Activated naive CD8-positive, alpha-beta T cell treated with anti-CD3 and anti-CD28 coated beads, Interleukin-2, amount 10 ng/mL, durations not matched to agents 7 days and 5 days (primary cell): ENCODE measurements at places on chromosomes 3 and 15. TPM values are rescaled to one million over a fixed set of nuclear protein-coding genes. Genes with fewer than 3 reads are reported as not detected.

The ACAA1 gene
- 89.0 TPM for total RNA-seq

The MYL3 gene
- not detected for total RNA-seq

The CADM2 gene
- 0.47 TPM for total RNA-seq

The OSTN gene
- total RNA-seq = not detected

The MYO5C gene
- 1.6 TPM for total RNA-seq

DNA sequence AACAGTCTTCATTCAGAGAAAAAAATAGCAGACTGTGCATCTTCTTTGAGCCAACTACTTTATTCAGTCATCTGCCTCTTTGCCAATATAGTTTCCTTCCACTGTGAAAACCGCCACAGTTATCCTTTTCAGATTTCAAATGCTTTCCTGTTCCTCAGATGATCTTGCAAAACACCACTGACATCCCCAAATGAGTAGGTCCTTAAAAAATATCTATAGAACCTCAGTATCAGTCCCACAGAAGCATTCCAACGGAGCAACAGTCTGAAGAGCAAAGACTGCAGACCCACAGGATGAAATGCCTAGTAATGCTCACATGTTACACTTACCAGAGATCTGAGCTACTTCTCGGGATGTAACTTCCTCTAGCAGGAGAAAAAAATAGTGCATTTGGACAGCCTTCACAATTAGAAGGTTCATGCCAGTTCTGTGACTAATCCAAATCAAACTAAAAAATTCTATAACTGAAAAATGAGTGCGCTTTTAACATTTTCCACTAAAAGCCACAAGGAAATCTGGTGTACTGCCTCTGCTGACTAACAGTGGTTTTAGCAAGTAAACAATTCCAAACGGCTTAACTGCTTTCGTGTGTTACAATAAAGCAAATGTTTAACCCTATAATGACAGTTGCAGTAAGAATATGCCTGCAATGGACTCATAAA lies at the start of gene ANKRD28:
Gene ANKRD28, minus strand, starts transcription at position 338 of the 662 bp plus-strand sequence. CDS start 1,458 bp downstream, outside the sequence.
- no peak for DNase-seq
- peak within 1 kb of the TSS; percentile 72 for H3K4me3 ChIP-seq
- H3K36me3 ChIP-seq = peaks cover 18% of the 10 kb centered on the region
- peaks cover 65% of the 10 kb centered on the region for H3K4me1 ChIP-seq
- H3K27ac ChIP-seq = peak within 1 kb of the TSS; percentile 80
- H3K27me3 ChIP-seq = no peaks in the 10 kb centered on the region

GRCh38 chr15:59174151-59174834 lies 32.4 kb upstream of the LDHAL6B start:
- H3K27ac ChIP-seq = no peak overlapping the region
- H3K4me3 ChIP-seq = no peak overlapping the region
- peaks cover 3% of the 10 kb centered on the region for H3K27me3 ChIP-seq
- no peak for DNase-seq

- no peaks in the 10 kb centered on the region for H3K36me3 ChIP-seq
- no peak overlapping the region for H3K27ac ChIP-seq
- DNase-seq = no peak
- H3K27me3 ChIP-seq = peaks cover 13% of the 10 kb centered on the region
Measured at GRCh38 chr3:192467230-192468140, 259.9 kb downstream of the FGF12 start.

DNA sequence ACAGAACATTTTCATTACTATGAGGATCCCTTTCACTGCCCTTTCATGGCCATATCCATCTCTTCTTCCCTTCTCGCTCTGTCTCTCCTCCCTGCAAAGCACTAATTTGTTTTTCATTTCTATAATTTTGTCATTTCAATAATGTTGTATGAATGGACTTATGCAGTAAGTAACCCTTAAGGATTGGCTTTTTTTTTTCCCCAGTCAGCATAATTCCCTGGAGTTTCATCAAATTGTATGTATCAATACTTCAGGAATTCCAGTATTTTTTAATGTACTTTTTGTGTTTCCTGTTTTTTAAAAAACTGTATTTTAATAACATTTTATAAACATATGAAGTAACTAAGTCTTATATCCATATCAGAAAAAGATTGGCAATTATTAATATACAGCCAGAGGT lies 1016.0 kb upstream of the SEMA6D start:
- no peak overlapping the region for H3K4me3 ChIP-seq
- H3K27me3 ChIP-seq = no peaks in the 10 kb centered on the region
- no peaks in the 10 kb centered on the region for H3K4me1 ChIP-seq
- no peak overlapping the region for H3K27ac ChIP-seq
- DNase-seq = no peak
- H3K36me3 ChIP-seq = no peaks in the 10 kb centered on the region

DNA sequence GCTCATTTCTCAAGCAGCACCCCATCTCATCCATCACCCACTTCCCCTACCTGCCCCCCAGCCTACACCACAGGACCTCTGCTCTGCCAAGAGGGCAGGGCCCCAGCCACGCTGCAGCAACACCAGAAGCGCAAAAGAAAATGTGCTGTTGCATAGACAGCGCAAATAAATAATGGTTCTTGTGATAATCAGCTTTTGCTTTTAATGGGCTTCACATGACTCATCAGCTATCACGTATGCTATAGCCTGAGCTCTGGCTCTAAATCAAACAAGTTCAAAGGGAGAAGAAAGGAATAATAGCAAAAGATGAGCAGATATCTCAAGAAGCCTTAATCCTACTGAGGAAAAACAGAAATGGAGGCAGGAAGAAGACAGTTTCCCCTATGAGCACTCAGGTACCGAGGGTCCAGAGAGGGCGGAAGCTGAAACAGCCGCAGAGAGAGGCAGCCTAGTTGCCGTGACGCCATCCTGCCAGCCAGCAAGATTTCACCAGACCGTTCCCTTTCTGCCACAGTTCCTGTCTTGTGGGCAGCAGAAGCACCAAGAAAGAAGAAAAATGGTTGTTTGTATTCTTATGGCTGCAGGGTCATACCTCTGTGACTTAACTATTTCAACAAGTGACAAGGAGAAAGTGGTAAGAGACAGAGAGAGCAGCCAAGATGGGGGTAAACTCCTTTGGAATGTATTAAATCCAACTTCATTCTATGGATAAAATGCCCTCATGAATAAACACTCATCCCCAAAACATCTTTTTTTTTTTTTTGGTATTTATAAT lies 22.0 kb downstream of the RAB27A start:
- H3K27me3 ChIP-seq = no peaks in the 10 kb centered on the region
- peak overlapping the region; percentile 97 for H3K27ac ChIP-seq
- H3K4me1 ChIP-seq = peaks cover 61% of the 10 kb centered on the region
- peak overlapping the region; percentile 77 for H3K4me3 ChIP-seq

DNA sequence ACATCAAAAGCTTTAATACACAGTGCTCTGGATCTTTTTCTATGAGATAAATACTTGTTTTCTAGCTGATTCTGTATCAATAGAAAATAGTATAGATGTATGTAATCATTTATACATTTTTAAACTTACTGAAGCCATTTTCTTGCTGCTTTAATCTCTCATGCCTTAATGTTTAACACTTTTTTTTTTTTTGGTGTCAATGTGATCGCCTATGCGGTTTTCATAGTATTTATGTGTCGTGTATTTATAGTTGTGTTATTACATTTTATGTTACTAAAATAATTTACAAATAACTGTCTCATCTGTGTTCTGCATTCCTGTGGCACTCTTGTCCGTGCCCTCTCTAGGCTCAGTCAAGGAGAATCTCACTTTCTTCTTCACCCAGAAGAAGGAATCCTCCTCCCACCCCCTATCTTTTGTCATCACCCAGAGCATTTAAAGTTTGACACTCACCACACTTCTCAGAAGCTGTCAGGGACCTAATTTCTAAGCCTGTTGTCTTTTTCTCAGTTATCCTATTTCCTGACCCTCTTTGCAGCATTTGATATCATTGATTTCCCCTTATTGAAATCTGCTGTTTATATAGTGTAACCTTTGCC lies 21.4 kb upstream of the GPR171 start:
- DNase-seq = no peak
- H3K4me3 ChIP-seq = no peak overlapping the region
- no peaks in the 10 kb centered on the region for H3K27me3 ChIP-seq
- H3K4me1 ChIP-seq = peaks cover 39% of the 10 kb centered on the region
- H3K27ac ChIP-seq = no peak overlapping the region

GRCh38 chr15:58573270-58573669 lies 141.5 kb downstream of the LIPC start:
- DNase-seq = no peak
- H3K27ac ChIP-seq = no peak overlapping the region
- H3K4me1 ChIP-seq = peaks cover 10% of the 10 kb centered on the region
- no peaks in the 10 kb centered on the region for H3K27me3 ChIP-seq
- H3K36me3 ChIP-seq = peaks cover 10% of the 10 kb centered on the region
